H1 (cell line): ENCODE measurements at places on chromosomes 12 and 14.

- no peak for DNase-seq
These were observed 380.1 kb downstream of the SOX5 start for GRCh38 chr12:23569356-23569755.

- no peak for DNase-seq
These were observed 37.7 kb downstream of the SPATS2 start for GRCh38 chr12:49404956-49405355.

DNA sequence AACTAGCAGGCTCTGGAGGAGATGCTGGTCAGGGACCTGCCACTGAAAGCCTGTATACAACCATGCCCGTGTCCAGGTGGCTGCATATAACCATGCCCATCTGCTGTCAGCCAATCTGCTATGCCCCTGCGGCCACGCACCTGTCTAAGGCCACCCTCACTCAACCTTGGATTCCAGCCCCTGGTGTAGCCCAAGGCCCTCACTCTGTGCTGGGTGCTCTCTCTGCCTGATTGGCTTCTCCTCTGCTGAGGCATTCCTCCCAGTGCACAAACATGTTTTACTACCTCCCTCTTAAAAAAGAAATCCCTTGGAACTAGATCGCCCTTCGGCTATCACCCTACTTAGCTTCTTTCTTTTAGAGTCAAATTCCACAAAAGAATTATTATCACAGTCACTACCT, 45.5 kb downstream of the ZFP36L1 start:
- no peak for DNase-seq

DNA sequence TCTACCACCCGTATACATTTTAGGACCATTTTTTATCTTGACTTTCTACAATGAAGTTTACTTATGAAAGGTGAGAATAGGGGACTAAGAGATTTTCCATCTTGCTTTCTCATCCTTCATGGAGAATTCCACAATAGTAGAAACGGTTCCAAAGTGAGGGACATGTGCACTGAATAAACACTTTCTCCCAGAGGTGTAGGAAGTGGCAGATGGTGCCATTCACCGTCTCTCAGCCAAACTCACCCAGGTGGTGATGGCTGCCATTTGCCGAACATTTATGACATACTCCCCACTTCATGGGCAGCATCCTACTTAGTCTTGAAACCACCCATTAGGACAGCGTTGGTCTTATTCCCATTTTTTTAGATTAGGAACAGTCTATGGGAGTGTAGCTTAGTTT, 540.5 kb downstream of the DIO2 start:
- no peak for DNase-seq

DNA sequence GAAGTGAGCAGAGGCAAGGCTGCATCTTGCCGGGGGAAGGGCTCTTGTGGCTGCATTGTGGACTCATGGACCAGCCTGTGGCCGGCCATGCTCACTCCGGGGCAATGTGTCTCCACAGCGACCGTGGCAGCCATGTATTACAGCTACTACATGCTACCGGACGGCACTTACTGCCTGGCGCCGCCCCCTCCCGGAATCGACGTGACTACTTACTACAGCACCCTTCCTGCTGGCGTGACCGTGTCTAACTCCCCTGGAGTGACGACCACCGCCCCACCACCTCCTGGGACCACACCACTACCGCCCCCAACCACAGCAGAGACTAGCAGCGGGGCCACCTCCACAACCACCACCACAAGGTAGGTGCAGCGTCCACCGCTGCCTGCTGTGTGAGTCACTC, 42.1 kb downstream of the SFSWAP start:
- no peak for DNase-seq

GRCh38 chr14:65054471-65055085, 47.7 kb downstream of the MAX start:
- no peak for DNase-seq

DNA sequence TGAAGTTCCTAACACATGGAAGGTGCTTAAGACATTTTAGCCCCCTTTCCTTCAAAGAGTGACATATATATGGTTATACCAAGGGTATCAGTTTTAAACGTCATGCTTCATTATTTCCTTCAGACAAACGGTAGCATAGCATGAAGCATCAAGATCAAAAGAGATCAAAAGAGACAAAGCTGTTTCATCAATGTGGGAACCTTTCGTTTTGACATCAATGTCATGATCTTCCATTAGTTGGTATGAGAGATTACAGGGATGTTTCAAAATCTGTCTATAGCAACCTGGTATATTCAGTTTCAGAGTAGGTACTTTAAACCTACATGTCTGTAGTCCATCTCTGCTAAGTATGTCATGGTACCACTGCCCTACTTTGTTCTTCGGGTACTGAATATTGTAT, 28.3 kb downstream of the PUS7L start:
- no peak for DNase-seq

DNA sequence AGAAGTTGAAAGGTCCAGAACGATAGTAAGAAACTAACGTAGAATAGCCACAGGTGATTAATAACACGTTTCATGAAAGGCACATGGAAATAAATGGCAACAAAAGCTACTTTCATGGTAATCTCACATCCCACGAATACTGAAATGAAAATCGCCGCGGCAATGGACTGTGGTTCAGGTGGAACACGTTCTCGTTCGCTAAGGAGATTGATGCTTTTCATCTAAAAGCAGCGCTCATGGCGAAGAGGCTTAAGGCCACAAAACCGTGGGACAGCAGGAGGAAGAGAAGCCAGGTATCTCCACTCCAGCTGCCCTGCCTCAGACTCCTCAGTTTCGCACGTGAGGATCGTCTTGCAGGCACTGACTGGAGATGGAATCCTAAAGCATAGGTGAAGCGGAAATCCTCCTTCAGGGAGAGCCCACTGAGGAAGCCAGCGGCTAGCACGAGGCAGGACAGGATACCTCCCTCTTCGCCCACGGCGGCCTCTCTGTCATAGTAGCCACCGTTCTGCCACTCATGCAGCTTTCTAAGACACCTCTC, 696 bp upstream of the GPHN start:
- no peak for DNase-seq

DNA sequence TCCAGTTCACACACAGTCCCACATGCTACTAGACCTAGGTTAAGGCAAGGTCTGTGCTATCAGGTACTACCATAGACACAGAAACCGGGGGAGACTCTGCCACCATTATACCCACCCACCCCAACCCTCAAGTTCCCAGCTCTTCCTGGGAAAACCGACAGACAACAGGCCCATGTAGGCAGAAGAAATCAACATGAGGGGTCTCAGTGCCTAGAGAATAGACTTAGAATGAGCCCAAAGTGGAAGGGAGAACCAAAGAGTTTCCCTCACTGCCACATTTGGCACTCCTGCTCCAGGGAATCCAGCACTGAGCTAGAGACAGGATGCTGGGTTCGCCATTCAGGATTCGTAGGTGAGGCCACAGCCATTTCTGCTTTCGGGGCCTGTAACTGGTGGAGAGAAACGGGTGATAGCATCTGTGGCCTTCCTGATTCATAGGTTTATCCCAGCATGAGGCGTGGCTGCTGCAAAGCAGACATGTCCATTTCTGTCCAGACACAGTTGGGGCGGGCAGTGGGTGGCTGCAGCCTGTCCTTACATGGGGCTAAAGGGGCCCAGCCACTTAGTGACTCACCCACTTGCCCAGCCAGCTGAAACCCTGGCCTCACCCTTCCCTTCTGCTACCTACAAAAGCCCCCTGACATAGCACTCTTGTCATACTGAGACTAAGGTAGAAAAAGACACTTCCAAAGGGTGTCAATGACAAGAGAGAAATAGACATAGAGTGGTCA, 69.4 kb downstream of the IRF2BPL start:
- DNase-seq: no peak

- no peak for DNase-seq
These were observed 50.5 kb downstream of the IRF2BPL start for GRCh38 chr14:76977793-76978720.

- no peak for DNase-seq
These were observed 8.5 kb upstream of the ASCL1 start for GRCh38 chr12:102948941-102949352.

GRCh38 chr12:54134850-54135249, 53.9 kb downstream of the SMUG1 start:
- no peak for DNase-seq

DNA sequence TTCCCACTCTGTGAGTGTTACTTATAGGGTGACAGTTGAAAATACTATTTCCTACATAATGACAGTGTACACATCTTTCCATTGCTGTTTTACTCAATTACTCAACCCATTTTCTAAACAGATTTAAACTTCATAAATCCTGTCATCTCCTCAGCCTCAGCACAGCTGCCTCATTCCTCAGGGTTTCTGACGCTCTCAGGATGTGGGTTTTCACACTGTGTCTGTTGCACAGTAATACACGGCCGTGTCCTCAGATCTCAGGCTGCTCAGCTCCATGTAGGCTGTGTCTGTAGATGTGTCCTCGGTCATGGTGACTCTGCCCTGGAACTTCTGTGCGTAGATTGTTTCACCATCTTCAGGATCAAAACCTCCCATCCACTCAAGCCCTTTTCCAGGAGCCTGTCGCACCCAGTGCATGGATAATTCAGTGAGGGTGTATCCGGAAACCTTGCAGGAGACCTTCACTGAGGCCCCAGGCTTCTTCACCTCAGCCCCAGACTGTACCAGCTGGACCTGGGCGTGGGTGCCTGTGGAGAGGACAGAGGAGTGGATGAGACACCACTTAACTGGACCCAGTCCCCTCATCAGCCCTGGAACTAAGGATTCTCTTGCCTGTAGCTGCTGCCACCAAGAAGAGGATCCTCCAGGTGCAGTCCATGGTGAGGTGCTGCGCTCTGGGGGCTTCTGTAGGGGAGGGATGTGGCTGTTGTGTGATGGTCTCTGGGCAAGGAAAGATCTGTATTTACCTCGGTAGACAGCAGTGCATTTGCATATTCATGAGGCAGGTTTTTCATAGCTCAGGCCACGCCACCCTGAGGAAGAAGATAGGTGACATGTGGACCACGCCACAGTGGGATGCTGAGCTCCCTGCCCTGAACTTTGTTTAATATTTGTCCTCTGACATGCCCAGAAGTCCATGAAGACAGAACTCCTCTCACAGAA, 750.2 kb downstream of the TMEM121 start:
- DNase-seq: no peak

GRCh38 chr14:49497725-49498348, 88.3 kb downstream of the RPS29 start:
- no peak for DNase-seq

GRCh38 chr12:76545486-76545885, 14.1 kb downstream of the OSBPL8 start:
- DNase-seq: no peak

DNA sequence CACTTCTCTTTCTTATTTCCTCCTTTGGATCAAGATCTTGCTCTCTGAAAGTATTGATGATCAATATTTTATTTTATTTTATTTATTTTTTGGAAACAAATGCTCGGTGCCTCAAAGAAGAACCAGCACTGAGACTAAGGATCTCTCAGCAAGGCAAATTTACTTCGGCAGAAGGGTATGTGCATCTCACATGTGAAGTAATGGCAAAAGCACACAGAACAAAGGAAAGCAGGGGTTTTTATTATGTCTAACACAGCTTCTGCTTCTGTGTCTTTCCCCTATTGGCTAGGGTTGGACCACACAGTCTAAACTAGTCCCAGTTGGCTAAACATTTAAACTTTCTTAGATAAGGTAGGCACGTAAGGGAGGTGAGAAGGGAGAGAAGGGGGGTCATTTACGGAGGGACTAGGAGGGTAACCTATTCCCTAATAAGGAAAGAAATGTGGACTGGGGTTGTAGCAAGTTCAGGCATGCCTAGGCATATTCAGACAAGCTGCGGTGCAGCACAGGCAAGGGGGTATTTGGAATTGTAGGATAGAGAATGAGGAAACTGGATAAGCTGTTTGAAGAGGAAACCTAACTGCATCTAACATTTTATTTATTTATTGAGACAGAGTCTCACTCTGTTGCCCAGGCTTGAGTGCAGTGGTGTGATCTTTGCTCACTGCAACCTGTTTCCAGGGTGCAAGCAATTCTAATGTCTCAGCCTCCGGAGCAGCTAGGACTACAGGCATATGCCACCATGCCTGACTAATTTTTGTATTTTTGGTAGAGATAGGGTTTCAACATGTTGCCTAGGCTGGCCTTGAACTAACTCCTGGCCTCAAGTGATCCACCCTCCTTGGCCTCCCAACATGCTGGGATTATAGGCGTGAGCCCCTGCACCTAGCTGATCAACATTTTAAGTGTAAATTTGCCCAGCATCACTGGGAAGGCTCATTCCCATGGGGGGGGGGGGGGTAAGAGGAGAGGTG, 90.0 kb upstream of the EIF5 start:
- no peak for DNase-seq

- no peak for DNase-seq
These were observed 46.0 kb downstream of the DGLUCY start for GRCh38 chr14:91159906-91160305.

DNA sequence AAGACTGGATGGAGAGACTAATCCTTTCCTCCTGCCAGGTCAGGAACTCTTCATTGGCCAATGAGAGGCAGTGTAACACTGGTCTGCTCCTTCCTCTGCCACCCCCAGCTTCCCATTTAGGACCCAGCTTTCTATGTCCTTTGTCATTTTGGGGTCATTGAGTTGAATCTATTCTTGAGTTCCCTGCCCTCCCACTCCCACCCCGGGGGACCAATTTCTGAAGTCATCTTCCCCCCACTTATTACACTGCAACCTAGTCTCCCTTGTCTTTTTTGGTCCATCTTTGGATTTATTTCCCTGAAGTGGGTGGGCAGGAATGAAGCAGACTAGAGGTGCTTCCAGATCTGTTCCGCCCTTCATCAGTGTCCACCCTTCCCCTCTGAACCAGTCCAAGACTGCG, 7.6 kb upstream of the ITGA5 start:
- DNase-seq: no peak

- no peak for DNase-seq
These were observed 70.6 kb downstream of the IFT43 start for GRCh38 chr14:76056128-76056527.

GRCh38 chr14:75333606-75334548, 55.2 kb downstream of the FOS start:
- DNase-seq: no peak
